ENCODE measurements at places on chromosomes 6 and 20.

DNA sequence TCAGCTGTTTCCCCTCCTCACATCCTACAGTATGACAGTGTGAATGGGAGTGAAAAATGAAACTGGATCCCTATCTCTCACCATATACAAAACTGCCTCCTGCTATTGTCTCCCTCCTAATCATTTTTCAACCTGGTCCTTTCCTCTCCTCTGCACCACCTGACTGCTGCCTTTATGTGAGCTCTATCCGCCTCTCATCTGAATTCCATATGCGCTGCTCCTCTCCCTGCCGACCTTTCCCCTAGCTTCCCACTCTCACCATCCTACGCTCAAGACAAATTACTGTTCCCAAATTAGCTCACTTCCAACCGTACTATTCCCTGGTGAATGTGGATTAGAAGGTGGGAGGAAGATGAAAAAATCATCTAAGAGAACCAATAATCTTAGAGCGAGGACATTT lies 148.4 kb upstream of the FBXL4 start:
- DNase-seq = no peak

GRCh38 chr6:126826166-126826714 lies 292.2 kb upstream of the RSPO3 start:
- no peak for DNase-seq

GRCh38 chr6:47134476-47135189 lies 92.5 kb upstream of the ADGRF1 start:
- DNase-seq = no peak

DNA sequence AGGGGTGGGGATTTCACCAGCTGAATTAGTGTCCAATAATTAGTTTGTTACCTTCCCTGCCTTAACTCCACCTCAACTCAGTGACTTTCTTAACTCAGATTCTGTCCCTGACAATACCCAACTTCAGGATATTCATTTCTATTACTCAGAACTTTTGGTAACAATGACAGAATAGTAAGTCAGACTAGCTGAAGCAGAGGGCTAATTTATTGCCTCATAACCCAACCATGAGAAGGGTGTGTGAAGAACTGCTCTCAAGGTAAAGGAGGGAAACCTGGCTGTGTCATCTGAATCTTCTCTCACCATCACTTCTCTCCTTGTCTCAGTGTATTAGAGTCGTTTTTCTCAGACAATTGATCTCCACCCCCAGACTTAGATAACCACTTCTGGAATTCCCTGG lies 1.2 kb upstream of the PI3 start:
- no peak for DNase-seq

GRCh38 chr6:79230149-79230548 lies 4.3 kb downstream of the HMGN3 start:
- no peak for DNase-seq

All from germinal center (tissue), 1 donor.